ENCODE measurements at places on chromosomes 5 and 9.
A peak's percentile ranks its signal among the peaks of the same experiment; 100 is the strongest.

DNA sequence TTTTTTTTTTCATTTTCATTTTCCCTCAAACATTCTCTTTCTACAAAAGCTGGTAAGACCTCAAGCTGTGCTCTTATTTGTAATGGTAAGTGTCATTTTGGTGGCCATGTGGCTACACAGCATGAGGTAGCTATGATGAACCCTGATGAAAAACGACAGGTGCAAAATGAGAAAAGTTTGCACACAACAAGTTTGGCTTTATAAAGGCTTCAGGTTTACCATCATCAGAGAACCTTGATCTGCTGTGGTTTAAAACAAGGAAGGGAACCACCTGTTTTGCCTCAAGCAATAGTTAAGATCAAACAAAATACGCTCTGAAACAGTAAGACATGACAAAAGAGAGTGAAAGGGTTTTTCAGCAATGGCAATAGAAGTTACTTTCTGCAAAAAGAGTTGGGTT lies 1124.6 kb upstream of the ACO1 start:
- DNase-seq = no peak
- no peaks in the 10 kb centered on the region for H3K27me3 ChIP-seq
- H3K36me3 ChIP-seq = no peaks in the 10 kb centered on the region
- H3K4me3 ChIP-seq = no peak overlapping the region

DNA sequence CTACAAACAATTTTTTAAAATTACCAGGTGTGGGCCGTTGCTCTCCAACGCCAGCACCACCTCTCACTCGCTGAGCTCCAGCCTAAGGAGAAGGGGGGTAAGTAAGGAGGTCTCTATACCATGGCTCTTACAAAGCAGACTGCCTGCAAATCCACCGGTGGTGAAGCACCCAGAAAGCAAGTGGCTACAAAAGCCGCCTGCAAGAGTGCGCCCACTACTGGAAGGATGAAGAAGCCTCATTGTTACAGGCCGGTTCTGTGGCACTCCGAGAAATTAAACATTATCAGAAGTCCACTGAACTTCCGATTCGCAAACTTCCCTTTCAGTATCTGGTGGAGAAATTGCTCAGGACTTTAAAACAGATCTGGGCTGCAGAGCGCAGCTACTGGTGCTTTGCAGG lies 46.0 kb downstream of the CDO1 start:
- peaks cover 11% of the 10 kb centered on the region for H3K4me1 ChIP-seq
- DNase-seq = peak; percentile 31
- no peaks in the 10 kb centered on the region for H3K36me3 ChIP-seq
- H3K27me3 ChIP-seq = no peaks in the 10 kb centered on the region
- H3K27ac ChIP-seq = no peak overlapping the region

GRCh38 chr9:35847792-35848572 lies 19.0 kb downstream of the TMEM8B start:
- H3K27me3 ChIP-seq = no peaks in the 10 kb centered on the region
- no peak for DNase-seq
- H3K4me1 ChIP-seq = peaks cover 29% of the 10 kb centered on the region
- H3K36me3 ChIP-seq = no peaks in the 10 kb centered on the region
- H3K27ac ChIP-seq = no peak overlapping the region

GRCh38 chr5:79236970-79237739 lies 1.2 kb downstream of the JMY start:
- peak overlapping the region; percentile 99 for H3K27ac ChIP-seq
- H3K4me1 ChIP-seq = peaks cover 7% of the 10 kb centered on the region
- no peaks in the 10 kb centered on the region for H3K27me3 ChIP-seq
- peak overlapping the region; percentile 93 for H3K4me3 ChIP-seq

GRCh38 chr5:15806613-15807012 lies 306.6 kb downstream of the FBXL7 start:
- H3K27me3 ChIP-seq = no peaks in the 10 kb centered on the region
- H3K4me3 ChIP-seq = no peak overlapping the region
- DNase-seq = no peak
- no peaks in the 10 kb centered on the region for H3K36me3 ChIP-seq
- H3K27ac ChIP-seq = no peak overlapping the region
- H3K4me1 ChIP-seq = no peaks in the 10 kb centered on the region

- no peak for DNase-seq
- H3K4me3 ChIP-seq = no peak overlapping the region
- H3K36me3 ChIP-seq = no peaks in the 10 kb centered on the region
- no peak overlapping the region for H3K27ac ChIP-seq
Observed at GRCh38 chr9:2524601-2525000, 97.0 kb upstream of the VLDLR start.

DNA sequence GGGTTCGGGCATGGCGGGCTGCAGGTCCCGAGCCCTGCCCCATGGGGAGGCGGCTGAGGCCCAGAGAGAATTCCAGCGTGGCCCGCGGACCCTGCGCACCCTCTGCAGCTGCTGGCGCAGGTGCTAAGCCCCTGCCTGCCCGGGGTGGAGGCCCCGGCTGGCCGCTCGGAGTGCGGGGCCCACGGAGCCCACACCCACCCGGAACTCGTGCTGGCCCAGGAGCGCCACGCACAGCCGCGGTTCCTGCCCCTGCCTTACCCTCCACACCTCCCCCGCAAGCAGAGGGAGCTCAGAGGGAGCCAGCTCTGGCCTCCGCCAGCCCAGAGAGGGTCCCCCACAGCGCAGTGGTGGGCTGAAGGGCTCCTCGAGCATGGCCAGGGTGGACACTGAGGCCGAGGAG lies 75.3 kb downstream of the MRPS30 start:
- DNase-seq = peak; percentile 14
- H3K4me1 ChIP-seq = no peaks in the 10 kb centered on the region
- no peaks in the 10 kb centered on the region for H3K27me3 ChIP-seq
- no peaks in the 10 kb centered on the region for H3K36me3 ChIP-seq
- peak overlapping the region; percentile 26 for H3K4me3 ChIP-seq
- H3K27ac ChIP-seq = no peak overlapping the region

DNA sequence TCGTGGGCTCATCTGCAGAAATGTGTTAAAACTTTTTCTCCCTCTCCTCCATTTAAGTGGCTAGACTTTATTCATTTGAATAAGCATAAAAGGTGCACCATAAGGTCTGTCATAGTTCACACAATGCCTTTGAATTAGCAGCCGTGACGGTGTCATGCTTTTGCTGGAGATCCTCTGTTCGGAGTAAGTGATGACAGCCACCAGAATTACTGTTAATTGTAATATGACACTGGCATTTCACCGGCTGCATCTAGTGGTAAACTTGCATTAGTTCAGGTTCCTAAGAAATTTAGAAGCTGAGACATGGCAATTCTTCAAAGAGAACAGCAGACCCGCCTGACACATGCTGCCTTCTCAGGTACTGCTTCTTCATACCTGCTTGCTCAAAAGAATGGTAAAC lies 241.7 kb downstream of the EBF1 start:
- H3K36me3 ChIP-seq = no peaks in the 10 kb centered on the region
- no peak overlapping the region for H3K27ac ChIP-seq
- no peaks in the 10 kb centered on the region for H3K27me3 ChIP-seq
- peaks cover 4% of the 10 kb centered on the region for H3K4me1 ChIP-seq
- no peak for DNase-seq

- DNase-seq = no peak
- H3K36me3 ChIP-seq = no peaks in the 10 kb centered on the region
- no peaks in the 10 kb centered on the region for H3K4me1 ChIP-seq
- no peak overlapping the region for H3K27ac ChIP-seq
Observed at GRCh38 chr5:39517800-39518199, 93.0 kb upstream of the DAB2 start.

DNA sequence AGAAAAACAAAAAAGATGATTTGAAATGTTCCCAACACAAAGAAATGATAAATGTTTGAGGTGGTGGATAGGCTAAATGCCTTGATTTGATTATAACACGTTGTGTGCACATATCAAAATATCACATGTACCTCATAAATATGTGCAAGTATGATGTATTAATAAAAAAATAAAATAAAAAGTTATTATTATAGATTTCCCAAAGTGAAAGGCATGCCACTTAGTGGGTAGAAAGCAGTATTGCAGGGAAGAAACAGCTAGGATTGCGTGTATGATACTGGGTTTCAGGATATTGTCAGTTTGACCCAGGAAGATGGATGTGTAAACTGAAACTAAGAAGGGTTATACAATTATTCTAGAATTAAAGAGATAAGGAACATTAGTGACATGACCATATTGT lies 3.6 kb upstream of the TMEM38B start:
- DNase-seq = no peak
- no peak overlapping the region for H3K27ac ChIP-seq
- no peak overlapping the region for H3K4me3 ChIP-seq
- peaks cover 5% of the 10 kb centered on the region for H3K4me1 ChIP-seq
- H3K36me3 ChIP-seq = no peaks in the 10 kb centered on the region

DNA sequence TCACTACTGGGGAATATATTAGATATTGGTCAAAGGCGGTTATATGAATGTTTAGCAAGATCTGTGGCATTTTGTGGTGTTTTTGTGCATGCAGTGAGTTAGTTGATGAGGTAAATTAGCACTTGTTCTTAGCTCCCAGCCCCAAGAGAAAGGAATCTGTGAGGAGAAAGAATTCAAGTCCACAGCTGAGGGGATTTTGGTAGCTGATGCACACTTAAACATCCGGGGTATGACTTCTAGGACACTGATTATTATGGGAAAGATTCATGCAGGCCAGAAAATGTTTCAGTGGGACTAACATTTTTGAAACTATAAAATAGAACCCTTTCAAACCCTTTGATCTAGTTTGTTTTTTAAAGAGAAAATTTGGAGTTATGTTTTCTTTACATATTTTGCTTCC lies 118.2 kb upstream of the RPS23 start:
- no peak for DNase-seq
- no peak overlapping the region for H3K4me3 ChIP-seq
- no peaks in the 10 kb centered on the region for H3K36me3 ChIP-seq
- peak overlapping the region; percentile 51 for H3K27ac ChIP-seq
- H3K27me3 ChIP-seq = no peaks in the 10 kb centered on the region
- H3K4me1 ChIP-seq = peaks cover 6% of the 10 kb centered on the region

GRCh38 chr5:175796536-175797499 lies 74.6 kb upstream of the CPLX2 start:
- H3K4me1 ChIP-seq = peaks cover 14% of the 10 kb centered on the region
- no peak overlapping the region for H3K27ac ChIP-seq
- H3K36me3 ChIP-seq = no peaks in the 10 kb centered on the region
- H3K27me3 ChIP-seq = no peaks in the 10 kb centered on the region

- H3K4me3 ChIP-seq = no peak overlapping the region
- no peaks in the 10 kb centered on the region for H3K36me3 ChIP-seq
- no peak for DNase-seq
Observed at GRCh38 chr5:5314626-5315025, 107.9 kb upstream of the ICE1 start.

- no peaks in the 10 kb centered on the region for H3K4me1 ChIP-seq
- H3K27ac ChIP-seq = no peak overlapping the region
- no peak overlapping the region for H3K4me3 ChIP-seq
Observed at GRCh38 chr5:36630201-36631145, 24.1 kb downstream of the SLC1A3 start.

DNA sequence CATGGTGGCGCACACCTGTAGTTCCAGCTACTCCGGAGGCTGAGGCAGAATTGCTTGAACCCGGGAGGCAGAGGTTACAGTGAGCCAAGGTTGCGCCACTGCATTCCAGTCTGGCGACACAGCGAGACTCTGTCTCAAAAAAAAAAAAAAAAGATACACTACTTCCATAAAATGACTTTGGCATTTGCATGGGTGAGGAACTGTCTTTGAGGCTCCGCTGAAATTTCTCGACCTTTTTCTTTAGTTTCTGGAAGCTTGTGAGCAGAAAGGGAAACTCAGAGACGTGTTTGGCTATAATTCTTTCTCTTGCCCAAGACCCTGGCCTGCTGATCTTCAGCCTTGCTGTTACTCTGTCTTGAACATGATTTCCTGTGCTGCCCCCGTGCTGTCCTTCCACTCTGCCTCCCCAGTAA lies 37.3 kb downstream of the SPIN1 start:
- H3K4me1 ChIP-seq = peaks cover 4% of the 10 kb centered on the region
- no peak overlapping the region for H3K4me3 ChIP-seq
- H3K36me3 ChIP-seq = no peaks in the 10 kb centered on the region
- H3K27ac ChIP-seq = no peak overlapping the region
- H3K27me3 ChIP-seq = no peaks in the 10 kb centered on the region
- DNase-seq = no peak

DNA sequence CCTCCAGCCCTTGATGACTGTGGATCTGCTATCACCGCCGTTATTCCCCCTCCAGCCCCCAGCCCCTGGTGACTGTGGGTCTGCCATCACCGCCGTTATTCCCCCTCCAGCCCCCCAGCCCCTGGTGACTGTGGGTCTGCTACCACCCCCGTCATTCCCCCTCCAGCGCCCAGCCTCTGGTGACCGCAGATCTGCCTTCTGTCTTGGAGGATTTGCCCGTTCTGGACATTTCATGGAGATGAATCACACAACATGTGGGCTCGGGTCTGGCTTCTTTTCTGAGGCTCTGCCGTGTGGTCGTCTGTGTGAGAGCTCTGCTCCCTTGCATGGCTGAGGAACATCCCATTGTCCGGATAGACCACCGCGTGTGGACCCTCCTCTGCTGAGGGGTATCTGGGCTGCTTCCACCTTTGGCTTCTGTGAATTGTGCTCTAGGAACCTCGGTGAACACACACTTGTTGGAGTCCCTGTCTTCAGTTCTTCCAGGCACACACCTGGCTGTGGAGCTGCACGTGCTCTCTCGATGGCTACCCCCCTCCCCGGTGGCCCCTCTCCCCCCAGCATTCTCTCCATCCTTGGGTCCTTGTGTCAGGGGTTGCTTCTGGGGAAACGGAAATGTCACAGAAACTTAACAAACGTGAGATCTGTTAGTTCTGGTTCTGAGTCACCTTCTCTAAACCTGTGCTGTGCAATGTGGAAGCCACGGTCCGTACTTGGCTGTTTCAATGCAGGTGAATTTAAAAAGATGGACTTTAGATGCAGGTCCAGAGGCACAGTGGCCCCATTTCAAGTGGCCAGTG lies 105.3 kb upstream of the COL5A1 start:
- no peak for DNase-seq
- H3K27me3 ChIP-seq = no peaks in the 10 kb centered on the region
- H3K36me3 ChIP-seq = no peaks in the 10 kb centered on the region
- H3K4me1 ChIP-seq = peaks cover 5% of the 10 kb centered on the region
- no peak overlapping the region for H3K27ac ChIP-seq

GRCh38 chr5:132475987-132476875 lies 14.3 kb downstream of the IRF1 start:
- H3K4me1 ChIP-seq = peaks cover 7% of the 10 kb centered on the region
- no peak overlapping the region for H3K4me3 ChIP-seq
- no peaks in the 10 kb centered on the region for H3K36me3 ChIP-seq
- no peak for DNase-seq

DNA sequence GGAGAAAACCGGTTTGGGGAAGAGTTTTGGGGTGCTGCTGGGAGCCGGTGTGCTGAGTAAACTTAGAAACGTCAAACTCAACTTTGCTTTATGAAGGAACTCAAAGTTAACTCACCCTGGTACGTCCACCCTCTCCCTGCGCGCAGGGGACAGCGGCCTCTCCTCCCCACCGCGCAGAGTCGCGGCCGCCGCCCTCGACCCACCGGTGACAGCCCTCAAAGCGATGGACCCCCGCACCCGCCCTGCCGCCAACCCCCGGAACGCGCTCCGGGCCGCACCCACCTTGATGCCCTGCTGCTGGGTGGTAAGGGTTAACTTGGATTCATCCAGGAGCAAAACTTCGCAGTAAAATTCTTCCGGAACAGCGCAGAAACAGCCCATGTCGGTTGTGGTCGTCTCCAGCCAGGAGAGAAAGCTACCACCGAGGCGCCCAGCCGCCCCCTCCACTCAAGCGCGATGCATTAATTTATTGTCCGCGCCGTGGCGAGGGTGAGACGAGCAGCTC lies 366 bp downstream of the EPB41L4A start:
- H3K36me3 ChIP-seq = no peaks in the 10 kb centered on the region
- H3K4me1 ChIP-seq = no peaks in the 10 kb centered on the region
- peak; percentile 18 for DNase-seq
- peak overlapping the region; percentile 85 for H3K27ac ChIP-seq
- no peaks in the 10 kb centered on the region for H3K27me3 ChIP-seq
- peak overlapping the region; percentile 70 for H3K4me3 ChIP-seq
